Uterus (tissue), 4 donors: ENCODE measurements at places on chromosomes 5 and 9. TPM values are rescaled to one million over a fixed set of nuclear protein-coding genes. Genes with fewer than 3 reads are reported as not detected.

Gene PCDHB6
- 1.2 TPM for total RNA-seq

Gene CA9
- not detected for total RNA-seq

Gene SKIC3
- total RNA-seq, result 40.3 TPM

Gene DDX41
- 61.0 TPM for total RNA-seq

Gene BSPRY
- 1.9 TPM for total RNA-seq

Gene TRPM3
- total RNA-seq, result 8.4 TPM

Gene SLIT3
- 24.1 TPM for total RNA-seq

Gene RAI14
- 145 TPM for total RNA-seq

Gene SLCO4C1
- total RNA-seq, result 0.09 TPM

Gene RNF183
- total RNA-seq, result 0.35 TPM

GRCh38 chr5:122408592-122409224 is 96.7 kb downstream of the SNCAIP start:
- no peaks in the 10 kb centered on the region for H3K27me3 ChIP-seq
- no peak overlapping the region for H3K4me3 ChIP-seq
- DNase-seq, result no peak
- no peak overlapping the region for H3K27ac ChIP-seq
- no peaks in the 10 kb centered on the region for H3K4me1 ChIP-seq

GRCh38 chr5:96946381-96946780 is 10.5 kb downstream of the LNPEP start:
- H3K27ac ChIP-seq, result no peak overlapping the region
- DNase-seq, result no peak
- no peaks in the 10 kb centered on the region for H3K36me3 ChIP-seq
- no peak overlapping the region for H3K4me3 ChIP-seq
- no peaks in the 10 kb centered on the region for H3K27me3 ChIP-seq

DNA sequence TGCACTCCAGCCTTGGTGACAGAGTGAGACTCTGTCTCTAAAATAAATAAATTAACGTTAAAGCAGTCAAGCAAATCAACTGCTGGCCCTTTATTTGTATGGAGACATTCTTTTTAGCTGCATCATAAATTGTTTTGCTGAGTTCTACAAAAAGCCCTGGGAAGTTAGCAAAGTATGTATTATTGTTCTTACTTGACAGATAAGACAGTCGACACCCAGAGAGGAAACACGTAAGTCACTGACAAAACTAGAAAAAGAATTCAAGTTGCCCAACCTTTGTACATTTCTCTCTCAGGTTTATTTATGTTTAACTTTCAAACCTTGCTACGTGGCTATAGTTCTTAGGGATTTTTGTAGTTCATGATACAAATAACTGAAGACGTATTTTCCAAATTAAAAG is 40.4 kb upstream of the MACIR start:
- H3K4me3 ChIP-seq, result no peak overlapping the region
- DNase-seq, result no peak
- no peaks in the 10 kb centered on the region for H3K36me3 ChIP-seq
- H3K4me1 ChIP-seq, result no peaks in the 10 kb centered on the region
- no peaks in the 10 kb centered on the region for H3K27me3 ChIP-seq
- no peak overlapping the region for H3K27ac ChIP-seq

DNA sequence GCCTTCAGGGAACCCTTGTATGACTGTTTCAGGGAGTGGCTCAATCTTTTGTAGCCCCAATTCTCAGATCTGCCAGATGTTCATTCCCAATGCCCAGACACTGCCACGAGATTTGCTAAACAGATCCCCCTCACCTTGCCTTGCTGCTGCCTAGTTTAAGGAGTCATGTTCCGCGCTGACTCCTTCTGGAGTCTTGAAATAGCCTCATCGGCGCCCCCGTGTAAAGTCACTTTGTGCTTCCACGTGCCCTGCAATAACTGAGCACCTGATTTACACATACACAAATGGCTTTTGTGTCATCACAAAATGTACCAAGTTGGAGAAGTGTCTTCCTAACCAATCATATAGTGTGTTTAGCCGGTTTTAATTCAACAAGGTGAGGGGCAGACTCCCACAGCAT is 62.3 kb downstream of the PRRT1B start:
- H3K27me3 ChIP-seq, result no peaks in the 10 kb centered on the region
- H3K27ac ChIP-seq, result peak overlapping the region; percentile 97
- H3K4me1 ChIP-seq, result peaks cover 17% of the 10 kb centered on the region
- DNase-seq, result no peak
- H3K36me3 ChIP-seq, result no peaks in the 10 kb centered on the region

DNA sequence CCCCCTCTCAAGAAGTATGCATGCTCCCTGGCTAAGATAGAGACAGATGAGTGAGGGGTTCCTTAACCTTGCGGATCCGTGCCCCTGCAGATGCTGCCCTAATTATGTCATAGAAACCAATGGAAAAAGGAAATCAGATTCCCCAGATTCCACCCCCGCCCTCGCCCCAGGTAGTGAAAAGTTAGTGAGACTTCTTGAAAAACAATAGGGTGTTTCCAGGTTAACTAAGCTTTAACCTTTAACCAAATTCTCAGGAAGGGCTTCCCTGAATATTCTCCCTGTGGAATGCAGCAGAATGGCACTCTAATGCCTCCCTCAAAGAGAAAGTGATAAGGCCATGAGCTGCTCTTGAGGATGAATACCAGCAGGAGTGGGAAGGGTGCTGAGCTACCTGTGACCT is 116.0 kb upstream of the RANBP3L start:
- H3K4me3 ChIP-seq, result no peak overlapping the region
- no peaks in the 10 kb centered on the region for H3K4me1 ChIP-seq
- H3K36me3 ChIP-seq, result no peaks in the 10 kb centered on the region

DNA sequence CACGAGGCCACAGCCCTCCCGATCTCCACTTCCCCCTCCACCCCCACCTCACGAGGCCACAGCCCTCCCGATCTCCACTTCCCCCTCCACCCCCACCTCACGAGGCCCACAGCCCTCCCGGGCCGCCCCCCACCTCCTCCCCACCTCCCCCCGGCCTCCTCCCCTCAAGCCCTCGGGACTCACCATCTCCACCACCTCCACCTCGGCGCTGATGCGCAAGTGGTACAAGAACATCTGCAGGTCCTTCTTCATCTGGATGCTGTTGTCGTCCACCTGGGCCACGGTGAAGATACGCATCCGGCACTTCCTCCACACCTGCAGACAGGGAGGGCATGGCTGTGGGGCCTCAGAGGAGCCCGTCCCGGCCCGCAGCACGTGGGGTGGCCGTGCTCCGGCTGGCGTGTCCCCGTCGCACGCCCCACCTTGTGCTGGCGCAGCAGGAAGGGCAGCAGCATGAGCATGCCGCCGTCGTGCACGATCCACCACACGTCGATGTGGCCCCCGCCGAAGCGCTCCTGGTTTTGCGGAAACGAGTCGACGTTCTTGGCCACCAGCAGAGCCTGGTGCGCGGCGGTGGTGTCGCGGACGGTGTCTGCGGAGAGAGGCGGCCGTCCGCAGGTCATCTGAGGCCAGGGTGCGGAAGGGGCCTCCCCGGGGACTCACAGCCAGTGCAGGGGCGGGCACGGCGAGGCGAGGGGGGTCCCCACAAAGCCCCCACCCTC is 48.0 kb downstream of the SLC12A7 start:
- no peaks in the 10 kb centered on the region for H3K27me3 ChIP-seq
- no peak overlapping the region for H3K4me3 ChIP-seq
- no peaks in the 10 kb centered on the region for H3K4me1 ChIP-seq
- H3K36me3 ChIP-seq, result no peaks in the 10 kb centered on the region

DNA sequence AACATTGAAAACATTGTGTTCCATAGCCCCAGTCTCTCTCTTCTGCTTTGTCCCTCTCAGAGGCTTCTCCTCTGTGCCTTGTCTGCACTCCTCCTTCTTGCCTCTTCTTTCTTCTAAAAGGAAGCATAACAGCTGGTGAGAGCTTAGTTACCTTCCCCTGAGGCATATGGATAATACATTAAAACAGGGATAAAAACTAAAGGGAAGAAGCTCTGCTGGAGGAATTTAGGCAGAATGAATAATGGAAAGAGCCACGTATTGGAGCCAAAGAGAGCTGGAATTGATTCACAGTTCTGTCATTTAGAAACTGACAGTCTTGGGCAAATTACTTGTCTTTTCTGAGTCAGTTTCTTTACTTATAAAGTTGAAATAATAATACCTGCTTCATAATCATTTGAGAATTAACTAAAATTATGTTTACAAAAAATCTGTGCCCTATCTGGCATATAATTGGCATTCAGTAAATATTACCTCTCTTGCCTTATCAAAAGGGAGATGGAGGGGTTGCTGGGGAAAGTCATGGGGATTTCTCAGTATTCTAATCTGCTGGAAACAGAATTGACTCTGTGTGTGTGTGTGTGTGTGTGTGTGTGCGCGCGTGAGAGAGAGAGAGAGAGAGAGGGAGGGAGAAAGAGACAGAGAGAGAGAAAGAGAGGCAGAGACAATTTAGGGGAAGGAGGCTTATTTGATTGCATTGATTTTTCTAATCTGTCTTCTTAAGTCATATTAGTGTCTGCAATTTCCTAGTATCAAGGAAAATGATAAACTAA is 20.2 kb downstream of the ZNF474 start:
- H3K27me3 ChIP-seq, result no peaks in the 10 kb centered on the region
- no peaks in the 10 kb centered on the region for H3K4me1 ChIP-seq
- no peak overlapping the region for H3K27ac ChIP-seq
- no peak for DNase-seq

GRCh38 chr5:171629628-171630349 is 155.8 kb upstream of the SMIM23 start:
- peak; percentile 50 for DNase-seq
- no peak overlapping the region for H3K27ac ChIP-seq
- no peak overlapping the region for H3K4me3 ChIP-seq
- H3K4me1 ChIP-seq, result peaks cover 3% of the 10 kb centered on the region

- H3K36me3 ChIP-seq, result no peaks in the 10 kb centered on the region
- DNase-seq, result no peak
- no peaks in the 10 kb centered on the region for H3K4me1 ChIP-seq
- no peaks in the 10 kb centered on the region for H3K27me3 ChIP-seq
Observed at GRCh38 chr9:89720696-89721175, 115.9 kb downstream of the GADD45G start.

DNA sequence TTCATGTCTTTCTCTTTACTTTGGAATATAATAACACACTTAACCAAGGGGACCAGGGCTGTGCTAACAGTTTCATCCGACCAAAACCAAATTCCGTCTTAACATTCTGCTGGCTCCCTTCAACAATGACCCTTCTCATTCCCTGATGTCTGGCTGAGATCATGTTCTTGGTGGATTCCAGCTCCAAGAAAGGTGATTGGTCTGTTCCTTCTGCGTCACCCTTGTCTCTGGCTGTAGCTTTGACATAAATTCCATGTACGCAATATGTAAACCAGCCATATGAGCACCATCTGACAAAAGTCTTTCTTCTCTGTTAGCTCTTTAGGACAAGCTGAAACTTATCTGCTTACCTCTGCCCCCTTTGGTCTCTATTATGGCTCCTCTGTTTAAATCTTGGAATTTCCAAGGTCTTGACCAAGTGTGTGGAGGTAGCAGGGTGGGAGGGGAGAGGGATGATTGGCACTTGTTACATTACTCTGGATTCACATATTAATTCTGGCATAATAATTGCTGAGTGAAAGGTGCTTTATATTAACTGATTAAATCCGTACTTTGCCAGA is 45.7 kb upstream of the HSD17B4 start:
- DNase-seq, result no peak
- H3K27ac ChIP-seq, result no peak overlapping the region
- no peaks in the 10 kb centered on the region for H3K36me3 ChIP-seq
- no peak overlapping the region for H3K4me3 ChIP-seq

- H3K36me3 ChIP-seq, result no peaks in the 10 kb centered on the region
- no peak overlapping the region for H3K4me3 ChIP-seq
- no peaks in the 10 kb centered on the region for H3K27me3 ChIP-seq
- H3K27ac ChIP-seq, result no peak overlapping the region
- H3K4me1 ChIP-seq, result no peaks in the 10 kb centered on the region
Observed at GRCh38 chr9:98568909-98569469, 139.7 kb downstream of the GABBR2 start.

DNA sequence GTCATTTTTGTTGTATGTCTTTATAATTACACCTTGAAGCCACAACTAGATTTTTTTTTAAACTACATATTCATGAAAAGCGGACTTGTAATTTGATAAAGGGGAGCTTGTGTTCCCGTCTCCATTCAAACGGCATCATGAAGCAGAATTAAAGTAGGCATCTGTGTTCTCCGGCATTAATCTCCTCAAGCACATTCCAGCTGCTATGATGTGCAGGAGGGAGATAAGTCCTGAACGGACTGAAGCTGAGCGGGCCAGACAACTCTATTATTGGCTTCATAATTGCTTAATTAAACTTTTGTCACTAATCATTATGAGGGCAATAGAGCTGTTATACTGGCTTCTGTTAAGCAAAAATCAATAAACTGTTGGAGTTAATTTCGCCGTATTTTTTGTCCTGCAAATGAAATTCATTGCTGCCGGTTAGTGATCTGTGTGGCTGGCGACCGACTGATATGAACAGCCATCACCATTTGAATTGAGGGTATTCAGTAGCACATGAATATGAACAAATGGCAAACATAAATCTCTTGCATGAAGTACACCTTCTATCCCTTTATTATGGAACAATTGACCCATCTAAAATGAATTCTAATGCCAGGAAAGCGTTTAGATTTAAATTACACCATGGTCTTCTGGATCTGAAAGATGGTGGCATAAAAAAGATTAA is 408.8 kb upstream of the IRX1 start:
- H3K36me3 ChIP-seq, result no peaks in the 10 kb centered on the region
- no peak for DNase-seq
- H3K27me3 ChIP-seq, result no peaks in the 10 kb centered on the region
- no peak overlapping the region for H3K4me3 ChIP-seq

DNA sequence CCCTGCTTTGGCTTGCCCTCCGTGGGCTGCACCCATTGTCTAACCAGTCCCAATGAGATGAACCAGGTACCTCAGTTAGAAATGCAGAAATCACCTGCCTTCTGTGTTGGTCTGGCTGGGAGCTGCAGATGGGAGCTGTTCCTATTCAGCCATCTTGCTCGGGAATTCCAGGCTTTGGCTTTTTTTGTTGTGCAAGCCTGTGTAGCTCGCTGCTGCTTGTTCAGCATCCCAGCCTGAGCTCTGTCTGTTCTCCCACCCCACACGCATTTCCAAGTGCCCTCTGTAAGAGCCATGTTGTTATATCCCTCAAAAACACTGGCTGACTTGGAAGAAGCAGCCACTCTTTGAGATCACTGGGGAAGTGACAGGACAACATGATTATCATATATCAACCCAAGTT is 101.6 kb upstream of the DPYSL3 start:
- DNase-seq, result no peak
- H3K27ac ChIP-seq, result no peak overlapping the region
- H3K36me3 ChIP-seq, result no peaks in the 10 kb centered on the region
- H3K4me3 ChIP-seq, result no peak overlapping the region
- no peaks in the 10 kb centered on the region for H3K27me3 ChIP-seq
- no peaks in the 10 kb centered on the region for H3K4me1 ChIP-seq

DNA sequence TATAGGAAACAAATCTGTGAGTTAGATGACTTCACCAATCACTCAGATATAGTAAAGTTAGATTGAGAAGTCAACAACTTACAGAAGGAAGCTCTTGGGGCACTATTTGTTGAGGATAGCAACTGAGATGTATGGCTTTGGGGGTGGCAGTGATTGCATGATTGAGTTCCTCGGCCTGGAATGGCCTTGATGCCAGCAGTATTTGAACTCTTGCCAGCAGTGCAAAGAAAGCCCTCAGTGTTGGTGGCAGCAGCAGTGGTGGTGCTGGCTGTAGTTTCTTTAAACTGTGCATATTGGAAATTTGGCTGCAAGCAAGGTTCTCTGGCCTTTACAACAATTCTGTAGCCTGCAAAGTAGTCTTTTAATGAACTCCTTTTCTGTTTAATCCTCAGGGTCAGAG is 41.4 kb upstream of the PJA2 start:
- no peak overlapping the region for H3K27ac ChIP-seq
- no peaks in the 10 kb centered on the region for H3K27me3 ChIP-seq
- H3K4me3 ChIP-seq, result no peak overlapping the region
- no peaks in the 10 kb centered on the region for H3K4me1 ChIP-seq
- no peak for DNase-seq
